A549 treated with CpdA at 1 μM for 4 hours (cell line): ENCODE measurements at places on chromosomes 7 and 10. TPM values are rescaled to one million over a fixed set of nuclear protein-coding genes. Genes with fewer than 3 reads are reported as not detected.

Gene ADAM12
- 3.8 to 5.7 TPM (median 4.3 TPM) in 5 replicates for total RNA-seq

Gene GRIFIN
- total RNA-seq = not detected in 5 replicates

Gene GATAD1
- 18.2 to 21.3 TPM (median 19.8 TPM) in 5 replicates for total RNA-seq

Gene GHRHR
- total RNA-seq = not detected in 5 replicates

Gene BBIP1
- total RNA-seq = 35.2 to 46.5 TPM (median 35.6 TPM) in 5 replicates

Gene NPY4R2
- 16.3 to 28.5 TPM (median 22.6 TPM) in 5 replicates for total RNA-seq

Gene PSPH
- 26.1 to 33.1 TPM (median 28.6 TPM) in 5 replicates for total RNA-seq

Gene FKBP6
- not detected in 5 replicates for total RNA-seq

Gene UCN3
- not detected in 5 replicates for total RNA-seq

Gene SHTN1
- total RNA-seq = 20.7 to 33.1 TPM (median 25.2 TPM) in 5 replicates

Gene C10orf71
- not detected in 5 replicates for total RNA-seq

Gene TMEM130
- 0.33 to 0.52 TPM (median 0.46 TPM) in 5 replicates for total RNA-seq

Gene NOM1
- total RNA-seq = 16.5 to 20.6 TPM (median 17.0 TPM) in 5 replicates

Gene SLC13A4
- total RNA-seq = not detected in 5 replicates

Gene HOXA5
- total RNA-seq = 3.9 to 6.7 TPM (median 6.2 TPM) in 5 replicates

Gene KIAA1217
- total RNA-seq = 2.8 to 4.9 TPM (median 3.2 TPM) in 5 replicates

Gene STK31
- total RNA-seq = 0.27 to 0.81 TPM (median 0.62 TPM) in 5 replicates

Gene TEX47
- total RNA-seq = not detected in 5 replicates
